ENCODE measurements at places on chromosomes 4 and X. TPM values are rescaled to one million over a fixed set of nuclear protein-coding genes. Genes with fewer than 3 reads are reported as not detected.

- no peak overlapping the region for H3K27ac ChIP-seq
- no peaks in the 10 kb centered on the region for H3K27me3 ChIP-seq
- no peak for DNase-seq
- H3K4me1 ChIP-seq, result peaks cover 31% of the 10 kb centered on the region
- H3K36me3 ChIP-seq, result no peaks in the 10 kb centered on the region
These were observed 1851.3 kb upstream of the PCDH7 start for GRCh38 chr4:28868841-28869240.

The GLOD5 gene
- not detected for total RNA-seq

The RRH gene
- total RNA-seq, result not detected

GRCh38 chr4:13887010-13887409 is 259.5 kb upstream of the BOD1L1 start:
- DNase-seq, result no peak
- H3K27ac ChIP-seq, result no peak overlapping the region
- peaks cover 4% of the 10 kb centered on the region for H3K27me3 ChIP-seq
- H3K4me3 ChIP-seq, result no peak overlapping the region
- H3K4me1 ChIP-seq, result peaks cover 48% of the 10 kb centered on the region

DNA sequence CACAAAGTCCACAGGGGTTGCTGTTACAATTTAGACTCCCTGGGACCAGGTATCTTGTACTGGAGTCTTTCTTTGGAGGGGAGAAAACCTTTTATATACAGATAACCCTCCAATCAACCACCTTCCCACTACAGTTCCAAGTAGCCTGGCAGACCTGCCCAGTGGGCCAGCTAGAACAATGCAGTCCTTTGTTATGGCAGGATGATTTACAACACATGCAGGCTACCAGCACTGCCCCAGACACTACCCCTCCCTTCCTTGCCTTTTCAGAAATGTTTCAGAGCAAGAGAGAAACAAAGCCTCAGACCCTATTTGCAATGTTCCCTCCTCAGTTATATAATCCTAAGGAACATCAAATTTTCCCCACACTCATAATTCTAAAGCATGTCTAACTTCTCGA is 11.1 kb downstream of the RASL11B start:
- DNase-seq, result no peak
- H3K36me3 ChIP-seq, result peaks cover 16% of the 10 kb centered on the region

Measured in HFFc6 (cell line).